ENCODE measurements at places on chromosomes 5 and 9.

DNA sequence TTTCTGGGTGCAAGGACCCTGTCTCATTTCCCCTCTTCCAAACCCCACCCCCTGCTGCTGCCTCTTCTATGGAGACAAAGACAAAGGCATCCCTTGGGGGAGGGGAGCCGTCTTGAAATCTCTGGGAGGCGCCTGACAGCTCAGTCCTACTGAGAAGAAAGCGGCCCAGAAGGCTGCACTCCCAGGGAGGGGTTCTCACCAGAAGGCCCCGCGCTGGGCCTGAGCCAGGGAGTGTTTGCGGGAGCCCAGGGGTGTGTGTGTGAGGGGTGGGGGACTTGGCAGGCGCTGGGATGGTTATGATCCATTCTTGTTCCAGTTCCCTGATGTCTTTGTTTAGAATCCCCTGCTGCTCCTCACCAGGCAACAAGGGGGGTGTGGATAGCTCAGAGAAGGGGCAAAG lies 45.7 kb upstream of the ALDH1B1 start:
- no peak for DNase-seq

GRCh38 chr5:90424245-90424644 lies 14.7 kb upstream of the CETN3 start:
- DNase-seq = no peak

GRCh38 chr9:112861638-112862555 lies 28.8 kb downstream of the SLC46A2 start:
- DNase-seq = no peak

DNA sequence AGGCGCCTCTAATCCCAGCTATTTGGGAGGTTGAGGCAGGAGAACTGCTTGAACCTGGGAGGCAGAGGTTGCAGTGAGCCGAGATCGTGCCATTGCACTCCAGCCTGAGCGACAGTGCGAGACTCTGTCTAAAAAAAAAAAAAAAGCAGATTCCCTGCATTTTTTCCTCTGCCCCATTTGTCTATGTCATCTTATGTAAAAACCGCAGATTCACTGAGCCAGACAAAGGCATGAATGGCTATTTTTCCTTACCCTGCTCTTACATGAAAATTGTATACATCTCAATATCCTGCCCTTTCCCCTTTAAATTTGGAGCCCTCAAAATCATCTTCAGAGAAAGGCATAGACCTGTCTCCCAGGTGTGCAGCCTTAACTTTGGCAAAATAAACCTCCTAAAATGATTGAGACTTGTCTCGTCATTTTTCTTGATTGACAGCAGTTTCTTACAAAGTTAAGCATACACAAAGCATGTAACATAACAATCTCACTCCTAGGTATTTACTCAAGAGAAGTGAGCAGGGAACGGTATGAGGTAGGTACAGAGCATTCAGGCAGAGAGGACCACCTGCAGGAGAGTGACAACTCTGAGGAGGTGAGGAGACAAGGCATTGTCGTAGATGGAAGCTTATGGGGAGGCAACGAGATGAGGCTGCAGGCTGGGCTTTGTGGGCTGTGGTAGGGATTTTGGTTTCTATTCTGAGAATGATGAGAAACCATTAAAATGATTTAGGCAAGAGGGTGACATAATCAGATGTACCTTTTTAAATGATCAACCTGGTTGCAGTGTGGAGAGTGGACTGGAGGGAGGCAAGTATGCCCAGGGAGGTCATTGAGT lies 65.7 kb upstream of the IL6ST start:
- DNase-seq = no peak

DNA sequence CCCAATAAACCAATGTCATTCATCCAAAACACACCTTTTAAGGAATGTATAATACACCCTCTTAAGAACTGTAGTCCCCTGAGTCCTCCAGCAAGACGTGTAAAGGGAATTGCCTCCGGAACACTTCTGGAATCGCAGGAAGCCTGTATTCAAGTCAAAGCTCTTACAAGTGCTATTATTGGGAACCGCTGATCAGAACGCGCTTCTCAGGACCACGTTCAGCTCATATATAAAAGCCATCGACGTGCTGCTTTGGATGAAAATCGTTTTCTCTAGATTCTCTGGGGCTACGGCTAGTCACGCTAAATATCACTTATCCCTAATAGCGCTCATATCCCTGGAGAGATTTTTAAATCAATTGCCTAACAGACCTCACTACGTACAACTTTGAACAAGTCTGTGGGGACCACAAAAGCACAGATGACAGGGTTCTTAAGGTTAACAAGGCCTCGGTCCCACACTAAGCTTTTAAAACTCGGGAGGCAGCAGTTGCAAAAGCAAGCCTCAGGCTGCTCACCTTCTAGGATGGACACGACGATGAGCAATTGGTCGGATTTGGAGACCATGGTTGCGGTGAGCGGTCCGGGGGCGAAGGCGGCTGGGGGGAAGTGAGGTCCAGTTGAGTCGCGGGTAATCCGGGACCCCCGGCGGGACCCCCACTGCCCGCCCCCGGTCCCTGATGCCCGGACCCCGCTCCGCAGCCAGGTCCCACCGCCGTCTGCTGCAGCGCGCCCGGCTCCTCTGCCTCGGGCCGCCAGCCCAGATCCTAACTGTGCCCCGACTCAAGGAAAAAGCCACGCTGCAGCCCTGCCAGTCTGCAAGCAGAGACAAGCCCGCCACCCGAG lies 548 bp downstream of the CEP120 start:
- peak; percentile 5 for DNase-seq

DNA sequence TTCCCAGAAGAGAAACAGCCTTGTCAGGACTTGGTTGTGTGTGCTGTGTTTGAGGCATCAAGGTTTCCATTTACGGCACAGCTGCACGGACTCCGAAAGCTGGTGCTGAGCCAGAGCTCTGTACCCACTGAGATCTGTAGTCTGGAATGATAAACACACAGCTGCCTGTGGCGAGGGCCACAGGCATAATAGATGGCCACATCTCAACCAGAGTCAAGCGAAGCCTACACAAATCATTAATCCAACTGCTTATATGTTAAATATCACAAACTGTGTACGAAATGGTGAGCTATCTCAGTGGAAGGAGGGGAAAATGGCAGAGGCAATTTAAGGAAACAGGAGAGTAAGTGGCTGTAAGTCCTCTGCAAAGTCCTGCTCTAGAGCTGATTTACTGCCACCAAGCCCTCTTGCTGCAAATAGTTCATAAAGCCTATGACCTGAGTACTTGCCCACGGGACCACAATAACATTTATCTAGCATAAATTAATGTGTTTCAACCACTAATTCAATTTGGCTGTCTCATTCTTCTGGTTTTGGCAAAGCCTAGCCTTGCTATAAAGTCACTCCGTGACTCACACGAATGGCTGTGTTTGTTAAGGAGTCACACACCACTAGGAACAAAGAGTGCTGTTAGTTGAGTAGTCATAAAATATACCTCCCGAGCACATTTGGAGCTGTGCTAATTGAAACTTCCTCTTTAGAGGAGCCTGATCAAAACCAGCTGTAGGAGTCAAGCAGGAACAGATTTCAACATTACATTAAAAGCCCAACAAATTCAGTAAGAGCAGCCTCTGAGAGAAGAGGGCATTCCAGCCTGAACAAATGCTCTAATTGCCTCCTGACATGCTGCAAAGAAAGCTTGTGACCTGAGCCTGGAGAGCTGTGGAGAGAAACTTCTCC lies 738.6 kb upstream of the ZNF608 start:
- DNase-seq = no peak

DNA sequence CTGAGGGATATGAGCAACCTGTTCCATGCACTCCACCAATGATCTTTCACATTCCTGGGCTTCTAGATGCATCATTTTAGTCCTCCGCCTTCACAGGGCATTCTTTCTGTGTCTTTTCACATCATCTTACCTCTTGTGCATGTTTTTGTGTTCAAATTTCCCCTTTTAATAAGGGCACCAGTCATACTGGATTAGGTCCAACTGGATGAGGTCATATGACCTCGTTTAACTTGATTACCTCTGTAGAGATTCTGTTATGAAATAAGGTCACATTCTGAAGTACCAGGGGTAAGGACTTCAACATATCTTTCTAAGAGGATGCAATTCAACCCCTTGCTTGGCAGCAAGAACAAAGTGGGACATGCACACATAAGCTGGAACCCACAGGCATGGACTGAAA lies 335.3 kb upstream of the TLE4 start:
- no peak for DNase-seq

DNA sequence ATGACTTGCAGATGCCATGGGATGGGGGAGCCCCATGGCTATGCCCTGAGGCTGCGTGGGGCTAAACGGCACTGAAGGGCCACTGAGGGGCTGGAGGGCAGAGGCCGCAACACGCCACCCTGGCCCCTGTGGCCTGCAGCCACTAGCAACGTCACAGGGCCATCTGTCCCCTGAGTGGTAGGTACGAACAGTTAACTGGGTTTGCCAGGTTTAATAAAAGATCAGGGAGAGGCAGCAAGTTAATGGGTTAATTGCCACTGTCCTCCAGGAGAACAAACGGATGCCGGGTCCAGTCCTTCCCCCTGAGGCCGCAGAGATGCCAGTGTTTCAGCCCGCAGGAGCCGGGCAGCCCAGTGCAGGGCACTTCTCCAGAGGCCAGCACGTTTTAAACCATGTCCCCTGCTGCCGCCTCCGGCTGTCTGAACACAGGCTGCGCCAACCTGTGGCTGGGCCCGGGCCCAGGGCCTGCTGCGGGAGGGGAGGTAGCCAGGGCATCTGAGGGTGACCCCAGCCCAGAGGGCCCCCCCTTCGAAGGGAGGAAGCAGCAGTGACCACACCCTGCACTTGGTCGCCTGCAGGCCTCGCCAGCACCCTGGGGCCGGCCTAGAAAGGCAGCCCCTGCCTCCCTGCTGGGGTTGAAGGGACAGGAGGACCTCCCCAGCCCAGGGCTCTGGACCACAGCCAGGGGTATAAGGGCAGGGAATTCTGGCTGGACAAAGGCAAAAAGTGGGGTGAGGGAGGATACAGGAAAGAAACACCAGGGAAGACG lies 227.3 kb downstream of the FANCC start:
- no peak for DNase-seq

Data from stimulated activated CD8-positive, alpha-beta memory T cell treated with anti-CD3 and anti-CD28 coated beads, Interleukin-4, amount 100 ng/mL, for 1 hour (primary cell).